ENCODE measurements at places on chromosomes 5 and 9.

GRCh38 chr9:8647824-8648223, 848.2 kb upstream of the DMAC1 start:
- DNase-seq = no peak

- DNase-seq = no peak
Observed at GRCh38 chr5:94562327-94562971, 56.0 kb downstream of the KIAA0825 start.

DNA sequence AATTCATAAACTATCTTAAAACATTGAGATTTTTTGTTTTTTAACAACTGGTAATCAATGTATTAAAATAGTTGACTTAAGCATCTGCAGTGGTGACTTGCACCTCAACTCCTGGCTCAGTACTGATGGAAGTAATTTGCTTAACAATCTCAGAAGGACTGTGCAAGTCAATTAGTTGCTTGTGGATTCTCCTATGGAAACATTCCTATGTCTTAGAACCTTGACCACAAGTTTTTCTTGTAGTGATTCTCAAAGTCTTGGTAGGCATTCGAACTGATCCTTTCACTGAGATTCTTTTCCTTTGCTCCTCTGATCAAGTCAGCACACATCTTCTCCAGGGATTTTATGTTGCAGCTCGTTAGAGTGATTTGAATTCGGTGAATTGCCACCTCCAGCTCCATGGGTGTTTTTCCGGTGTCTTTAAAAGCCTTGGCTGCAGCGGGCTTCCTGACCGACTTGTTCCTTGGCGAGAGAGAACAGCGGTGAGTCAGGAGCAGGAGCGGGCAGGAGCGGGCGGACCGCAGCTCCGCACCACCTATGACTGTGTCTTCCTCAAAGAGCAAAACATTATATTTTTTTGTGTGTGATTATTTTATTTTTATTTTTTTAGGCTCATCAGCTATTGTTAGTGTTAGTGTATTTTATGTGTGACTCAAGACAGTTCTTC, 21.1 kb downstream of the HMGXB3 start:
- DNase-seq = no peak

- no peak for DNase-seq
Observed at GRCh38 chr5:95080441-95080840, 204.5 kb downstream of the MCTP1 start.

GRCh38 chr9:72187121-72187695, 38.0 kb downstream of the GDA start:
- DNase-seq = no peak

DNA sequence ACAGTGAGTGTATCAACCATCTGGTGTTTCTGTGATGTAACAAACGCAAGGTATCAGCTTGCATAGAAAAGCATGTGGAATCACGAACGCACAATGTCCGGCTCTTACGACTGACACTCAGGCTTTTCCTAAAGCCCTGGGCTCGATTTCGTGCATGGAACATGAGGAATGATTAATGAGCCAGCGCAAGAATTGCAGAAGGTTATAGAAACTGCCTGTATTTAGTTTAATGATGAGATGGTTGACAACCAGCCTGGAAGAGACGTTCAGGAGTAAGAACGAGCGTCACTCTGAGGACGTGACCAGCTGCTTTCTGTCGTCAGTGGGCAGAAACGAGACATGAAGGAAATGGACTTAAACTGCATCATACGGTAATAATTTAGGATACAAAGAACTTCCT, 497.6 kb downstream of the IRX1 start:
- no peak for DNase-seq

GRCh38 chr5:78327761-78328510, 32.5 kb upstream of the SCAMP1 start:
- DNase-seq = no peak

DNA sequence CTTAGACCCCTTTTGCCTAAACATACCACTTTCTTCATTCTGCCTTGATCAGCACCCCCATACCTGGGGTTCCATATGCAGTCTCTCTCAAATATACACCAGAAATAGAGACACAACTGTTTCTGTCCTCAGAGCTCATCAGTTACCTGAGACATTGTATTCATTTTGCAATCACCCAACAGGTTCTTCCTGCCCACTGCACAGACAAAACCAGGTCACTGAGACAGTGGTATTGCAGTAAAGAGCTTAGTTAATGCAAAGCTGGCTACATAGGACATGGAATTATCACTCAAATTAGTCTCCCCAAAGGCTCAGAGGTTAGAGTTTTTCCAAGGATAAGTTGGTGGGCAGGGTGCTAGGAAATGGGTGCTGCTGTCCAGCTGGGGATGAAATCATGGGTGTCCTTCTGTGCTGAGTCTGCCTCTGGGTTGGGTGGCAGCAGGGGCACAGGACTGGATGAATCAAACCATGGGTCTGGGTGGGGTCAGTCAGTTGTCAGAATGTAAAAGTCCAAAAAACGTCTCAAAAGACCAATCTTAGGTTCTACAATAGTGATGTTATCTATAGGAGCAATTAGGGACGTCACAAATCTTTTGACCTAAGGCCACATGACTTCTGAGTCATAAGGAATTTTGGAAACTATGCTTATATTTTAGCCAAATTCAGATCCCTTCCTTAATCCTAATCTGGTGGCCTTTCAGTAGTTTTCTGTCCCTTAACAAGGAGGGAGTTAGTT, 41.0 kb downstream of the KCNV2 start:
- no peak for DNase-seq
